ENCODE measurements at places on chromosomes 7 and 10. TPM values are rescaled to one million over a fixed set of nuclear protein-coding genes. Genes with fewer than 3 reads are reported as not detected.

Gene CHST3
- 17.0 TPM for total RNA-seq

Gene GPR15LG
- total RNA-seq, result not detected

Gene FLNC
- 121 TPM for total RNA-seq

Gene CTNNA3
- 1.9 TPM for total RNA-seq

Gene AIMP2
- 68.4 TPM for total RNA-seq

Gene NUTM2B
- 1.4 TPM for total RNA-seq

Gene ACSL5
- total RNA-seq, result not detected

Gene MPP7
- 9.1 TPM for total RNA-seq

Gene ATOH7
- total RNA-seq, result not detected

Gene CPN1
- not detected for total RNA-seq

Gene SLC39A12
- total RNA-seq, result not detected

Gene SLC25A28
- 16.0 TPM for total RNA-seq
